ENCODE measurements at places on chromosomes 13 and 19.

DNA sequence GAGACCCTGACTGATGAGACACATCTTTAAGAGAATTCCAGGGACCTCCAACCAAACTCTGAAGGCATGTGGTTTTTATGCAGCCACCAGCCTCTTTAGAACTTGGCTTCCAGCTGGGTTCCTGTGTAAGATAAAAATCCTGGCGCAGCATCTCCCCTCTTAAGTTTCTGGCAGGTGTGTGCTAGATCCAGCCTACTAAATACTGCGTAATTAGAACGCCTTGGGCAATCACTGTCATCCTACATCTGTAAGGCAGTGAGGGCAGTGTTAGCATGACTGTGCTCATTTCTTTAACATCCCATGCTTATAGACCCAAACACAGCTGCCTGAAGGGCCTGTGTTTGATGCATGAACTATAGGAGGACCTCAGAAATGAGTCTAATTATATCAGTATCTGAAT is 173.5 kb upstream of the OBI1 start:
- no peak for DNase-seq

DNA sequence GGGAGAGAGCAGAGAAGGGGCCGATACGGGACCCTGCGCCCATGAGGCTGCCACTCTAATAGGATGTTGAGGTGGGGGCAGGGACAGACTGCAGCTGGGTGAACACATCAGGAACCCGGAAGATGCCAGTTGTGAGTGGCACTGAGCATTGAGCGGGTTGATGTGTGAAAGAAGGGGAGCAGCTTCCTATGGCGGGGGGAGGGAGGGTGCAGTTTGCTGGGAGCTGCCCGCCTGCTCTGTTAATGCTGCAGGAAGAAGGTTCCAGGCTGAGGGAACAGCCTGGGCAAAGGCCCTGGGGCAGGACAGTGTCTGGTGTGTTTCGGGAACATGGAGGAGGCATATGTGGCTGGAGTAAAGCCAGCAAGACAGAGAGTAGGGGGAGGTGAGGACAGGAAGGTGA is 29.8 kb downstream of the DNM2 start:
- no peak for DNase-seq

- no peak for DNase-seq
Observed at GRCh38 chr13:104823071-104823470, 1712.4 kb downstream of the EFNB2 start.

DNA sequence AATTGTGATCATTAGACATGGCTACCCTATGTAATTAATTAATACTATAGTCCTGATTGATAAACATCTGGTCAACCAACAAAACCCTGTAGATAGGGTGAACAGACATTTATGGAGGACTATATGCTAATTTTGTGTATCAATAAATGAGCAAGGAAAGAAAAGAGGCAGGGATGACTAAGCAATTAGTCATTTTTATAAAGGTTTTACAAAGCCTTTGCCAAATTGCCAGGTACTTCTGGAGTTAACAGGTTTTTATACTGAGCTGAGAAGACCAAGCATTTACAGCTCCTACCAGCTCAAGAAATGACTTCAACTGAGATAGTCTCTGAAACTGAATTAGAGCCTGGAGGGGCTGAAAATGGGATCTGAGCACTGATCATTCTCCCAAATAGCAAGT is 186.8 kb upstream of the PRR20A start:
- no peak for DNase-seq

- no peak for DNase-seq
Observed at GRCh38 chr13:113743366-113744195, 15.4 kb upstream of the TMEM255B start.

DNA sequence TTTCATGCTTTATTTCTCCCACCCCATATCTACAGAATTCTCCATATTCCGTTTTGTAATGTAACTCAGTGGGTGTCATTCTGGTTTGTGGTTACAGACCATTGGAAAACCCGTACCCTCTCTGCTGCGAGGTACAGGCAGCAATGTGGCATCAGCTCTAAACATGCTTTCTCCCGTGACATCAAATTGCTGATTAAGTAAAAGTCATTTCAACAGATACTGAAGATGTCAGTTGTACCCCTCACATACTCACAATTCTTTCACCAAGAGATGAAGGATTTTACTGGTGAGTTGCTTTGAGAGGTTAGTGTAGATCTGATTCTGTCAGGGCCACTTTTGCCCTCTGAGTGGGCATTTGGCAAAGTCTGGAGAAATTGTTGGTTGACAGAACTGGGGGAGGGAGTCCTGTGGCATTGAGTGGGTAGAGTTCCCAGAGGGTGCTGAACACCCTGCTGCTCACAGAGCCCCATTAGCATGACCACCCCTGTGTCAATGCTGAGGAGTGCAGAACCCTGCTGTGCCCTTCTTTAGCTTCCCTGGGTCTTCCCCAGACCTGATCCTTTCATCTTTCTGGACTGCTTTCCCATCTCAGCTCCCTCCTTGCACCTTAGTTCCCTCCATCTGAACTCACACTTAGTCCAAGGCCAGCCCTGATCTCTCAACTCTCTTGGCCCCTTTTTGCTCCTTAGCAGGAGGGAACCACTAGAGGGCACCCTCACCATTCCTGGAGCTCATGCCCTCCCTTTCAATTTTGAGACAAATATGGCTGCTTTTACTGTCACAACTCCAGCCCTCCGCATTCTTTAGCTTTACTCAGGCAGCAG is 39.9 kb upstream of the CEACAM8 start:
- peak; percentile 52 for DNase-seq

GRCh38 chr19:29084266-29084665 is 128.7 kb downstream of the UQCRFS1 start:
- peak; percentile 2 for DNase-seq

GRCh38 chr13:40770609-40770933 is 419 bp downstream of the MRPS31 start:
- no peak for DNase-seq

DNA sequence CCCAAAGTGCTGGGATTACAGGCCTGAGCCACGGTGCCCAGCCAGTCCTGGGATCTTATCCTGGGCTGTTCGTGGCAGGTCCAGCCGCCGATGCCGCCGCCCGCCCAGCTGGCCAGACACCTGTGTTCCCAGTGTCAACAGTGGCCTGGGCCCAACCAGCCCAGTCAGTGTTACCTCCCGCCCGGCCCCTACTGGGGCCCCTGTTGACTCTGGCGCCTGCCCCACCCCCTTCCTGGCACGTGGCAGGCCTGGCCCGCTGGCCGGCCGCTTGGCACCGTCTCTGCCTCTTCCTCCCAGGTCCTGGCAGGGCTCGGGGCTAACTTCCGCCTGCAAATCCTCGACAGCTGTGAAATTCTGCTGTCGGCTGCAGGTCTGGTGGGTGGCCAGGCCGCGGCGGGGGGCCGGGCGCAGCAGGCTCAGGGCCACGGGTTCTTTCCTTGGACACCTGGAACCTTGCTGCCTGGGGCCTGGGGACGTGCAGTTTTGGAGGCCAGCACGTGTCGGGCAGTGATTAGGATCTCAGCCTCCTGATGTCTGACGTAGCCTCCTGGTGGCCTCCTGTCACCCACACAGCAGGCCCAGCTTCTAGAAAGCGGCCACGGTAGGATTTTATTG is 9.1 kb downstream of the ARID3A start:
- DNase-seq = peak; percentile 45

GRCh38 chr13:49844181-49844580 is 51.7 kb upstream of the KPNA3 start:
- DNase-seq = no peak

GRCh38 chr19:39257227-39257626 is 8.6 kb upstream of the IFNL4 start:
- DNase-seq = no peak

DNA sequence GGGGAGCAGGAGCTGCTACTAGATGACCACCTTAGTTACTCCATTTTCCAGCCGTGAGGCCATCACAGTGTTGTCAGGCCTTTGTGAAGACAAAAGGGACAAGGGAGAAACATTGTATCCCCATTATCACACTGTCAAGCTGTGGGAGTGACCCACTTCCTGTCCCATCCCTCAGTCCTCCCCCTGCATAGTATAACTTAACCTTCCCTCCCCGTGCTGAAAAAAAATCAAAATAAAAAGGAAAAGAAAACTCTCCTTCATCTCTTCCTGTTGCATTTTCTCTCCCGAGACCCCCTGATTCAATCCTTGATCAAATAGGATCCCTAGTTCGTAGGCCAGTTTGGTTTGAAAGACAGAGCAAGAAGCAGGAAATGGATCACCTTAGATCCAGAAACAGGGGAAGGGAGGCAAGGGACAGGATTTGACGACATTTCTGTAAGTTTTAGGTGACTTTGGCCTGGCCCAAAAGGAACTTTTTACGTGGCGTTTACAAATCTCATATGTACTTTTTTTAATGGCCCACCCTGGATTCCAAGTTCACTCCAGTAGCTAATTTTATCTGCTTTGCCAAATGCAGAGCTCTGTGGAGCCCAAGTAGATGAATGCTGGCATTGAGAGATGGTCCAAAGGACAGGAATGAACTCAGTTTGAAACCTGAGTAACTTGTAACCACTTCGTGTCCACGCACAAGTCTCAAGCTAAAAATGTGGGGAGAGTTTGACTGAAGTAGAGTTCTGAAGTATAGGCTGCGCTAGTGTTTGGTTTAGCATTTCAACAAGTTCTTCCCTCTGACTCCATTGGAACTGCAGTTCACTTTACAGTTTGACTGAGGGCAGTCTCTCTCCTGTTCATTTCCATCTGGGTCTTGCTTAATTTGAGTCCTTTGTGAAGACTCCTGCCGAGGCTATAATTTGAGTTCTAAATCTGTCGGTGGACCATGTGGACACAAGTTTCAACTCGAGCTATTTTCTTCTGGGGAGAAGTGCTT is 16.6 kb upstream of the GATAD2A start:
- no peak for DNase-seq

GRCh38 chr19:47095476-47096099 is 18.0 kb downstream of the ZC3H4 start:
- peak; percentile 31 for DNase-seq

DNA sequence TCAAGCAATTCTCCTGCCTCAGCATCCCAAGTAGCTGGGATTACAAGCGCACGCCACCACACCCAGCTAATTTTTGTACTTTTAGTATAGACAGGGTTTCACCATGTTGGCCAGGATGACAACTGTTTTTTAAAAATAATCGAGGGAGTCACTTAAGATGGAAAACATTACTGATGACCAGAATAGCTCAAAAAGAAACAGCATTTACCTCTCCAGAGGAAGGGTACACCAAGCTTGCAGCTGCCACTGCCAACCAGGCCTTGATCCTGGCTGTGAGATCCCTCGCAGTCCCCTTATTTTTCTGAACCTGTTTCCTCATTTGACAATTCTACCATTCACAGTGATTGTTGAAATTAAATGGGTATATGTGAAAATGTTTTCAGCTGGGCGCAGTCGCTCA is 14.5 kb downstream of the PDCD5 start:
- no peak for DNase-seq

- DNase-seq = peak; percentile 24
Observed at GRCh38 chr13:72726726-72727416, 558 bp downstream of the MZT1 start.

GRCh38 chr19:12864721-12865715 is 16.2 kb downstream of the DNASE2 start:
- DNase-seq = no peak

- no peak for DNase-seq
Observed at GRCh38 chr19:48624791-48625723, 5.8 kb downstream of the SPHK2 start.

DNA sequence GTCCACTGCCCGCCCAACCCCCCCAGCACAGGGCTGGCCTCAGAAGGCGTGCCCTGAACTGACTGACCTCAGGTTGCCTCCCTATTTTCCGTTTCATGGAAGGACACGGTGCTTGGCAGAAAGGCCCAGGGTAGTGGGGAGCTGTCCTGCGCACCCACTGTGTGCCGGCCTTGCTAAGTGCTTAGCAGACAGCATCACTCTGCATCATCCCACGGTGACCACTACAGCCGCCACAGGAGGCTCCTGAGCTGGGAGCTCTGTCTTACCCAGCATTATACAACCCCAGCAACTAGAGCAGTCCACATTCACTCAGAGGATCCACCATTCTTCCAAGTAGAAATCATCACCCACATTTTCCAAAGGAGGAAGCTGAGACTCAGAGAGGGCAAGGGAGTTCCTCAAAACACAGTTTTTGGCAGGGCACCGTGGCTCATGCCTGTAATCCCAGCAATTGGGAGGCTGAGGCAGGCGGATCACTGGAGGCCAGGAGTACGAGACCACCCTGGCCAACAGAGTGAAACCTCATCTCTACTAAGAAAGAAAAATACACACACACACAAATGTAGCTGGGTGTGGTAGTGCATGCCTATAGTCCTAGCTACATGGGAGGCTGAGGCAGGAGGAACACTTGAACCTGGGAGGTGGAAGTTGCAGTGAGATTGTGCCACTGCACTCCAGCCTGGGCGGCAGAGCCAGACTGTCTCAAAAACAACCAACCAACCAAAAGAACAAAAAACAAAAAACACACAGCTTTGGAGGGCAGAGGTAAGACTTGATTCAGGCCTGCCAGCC is 1.6 kb downstream of the SBK2 start:
- no peak for DNase-seq

GRCh38 chr19:30358821-30359580 is 13.2 kb upstream of the ZNF536 start:
- DNase-seq = no peak
